AML-193 (cell line): ENCODE measurements at places on chromosomes 5 and 9.

DNA sequence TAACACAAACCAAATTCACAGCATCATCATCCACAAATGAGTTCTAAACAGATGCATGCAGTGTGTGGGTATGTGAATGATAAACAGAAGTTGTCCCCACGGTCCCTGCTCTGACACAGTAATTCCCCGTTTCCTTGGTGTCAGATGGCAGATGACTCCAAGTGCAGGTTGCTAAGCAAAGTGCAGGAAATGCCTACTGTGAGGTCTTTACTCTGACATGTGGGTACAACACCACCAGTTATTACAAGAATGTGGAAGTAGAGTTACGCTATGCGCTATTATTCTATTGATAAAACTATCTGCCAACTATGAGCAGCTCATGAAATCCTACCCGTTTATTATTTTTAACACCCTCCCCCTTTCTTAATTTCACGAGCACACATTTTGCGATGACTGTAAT is 448.9 kb downstream of the BNC2 start:
- no peak for DNase-seq

DNA sequence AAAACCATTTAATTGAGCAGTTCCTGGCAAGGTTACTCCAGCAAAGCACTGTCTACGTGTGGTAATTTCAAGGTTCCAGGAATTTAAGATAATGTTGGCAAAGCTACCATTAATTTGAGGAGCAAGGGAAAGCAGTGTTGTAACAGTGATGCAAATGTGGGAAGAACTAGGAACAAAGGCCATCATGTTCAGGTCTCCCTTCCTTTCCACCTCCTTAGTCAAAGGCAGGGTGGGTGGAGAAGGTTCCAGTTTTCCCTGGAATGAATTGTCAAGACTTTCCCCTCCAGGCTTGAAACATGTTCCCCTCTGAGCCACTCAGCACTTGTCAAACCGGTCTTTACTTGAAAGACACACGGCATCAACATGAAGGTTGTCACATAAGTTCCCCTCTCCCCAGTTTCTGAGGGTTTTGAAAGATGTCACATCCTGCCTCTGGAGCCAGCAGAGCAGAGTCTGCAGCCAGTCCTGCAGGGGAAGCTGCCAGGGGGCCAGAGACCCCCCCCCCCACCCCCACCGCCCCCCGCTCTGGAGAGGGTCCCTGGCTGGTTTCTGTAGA is 226.0 kb downstream of the GAS1 start:
- no peak for DNase-seq

- DNase-seq: no peak
These were observed 150.9 kb upstream of the PPP1R2B start for GRCh38 chr5:156699147-156699546.

- peak; percentile 55 for DNase-seq
These were observed 80.1 kb upstream of the TNFAIP8 start for GRCh38 chr5:119275601-119276173.

DNA sequence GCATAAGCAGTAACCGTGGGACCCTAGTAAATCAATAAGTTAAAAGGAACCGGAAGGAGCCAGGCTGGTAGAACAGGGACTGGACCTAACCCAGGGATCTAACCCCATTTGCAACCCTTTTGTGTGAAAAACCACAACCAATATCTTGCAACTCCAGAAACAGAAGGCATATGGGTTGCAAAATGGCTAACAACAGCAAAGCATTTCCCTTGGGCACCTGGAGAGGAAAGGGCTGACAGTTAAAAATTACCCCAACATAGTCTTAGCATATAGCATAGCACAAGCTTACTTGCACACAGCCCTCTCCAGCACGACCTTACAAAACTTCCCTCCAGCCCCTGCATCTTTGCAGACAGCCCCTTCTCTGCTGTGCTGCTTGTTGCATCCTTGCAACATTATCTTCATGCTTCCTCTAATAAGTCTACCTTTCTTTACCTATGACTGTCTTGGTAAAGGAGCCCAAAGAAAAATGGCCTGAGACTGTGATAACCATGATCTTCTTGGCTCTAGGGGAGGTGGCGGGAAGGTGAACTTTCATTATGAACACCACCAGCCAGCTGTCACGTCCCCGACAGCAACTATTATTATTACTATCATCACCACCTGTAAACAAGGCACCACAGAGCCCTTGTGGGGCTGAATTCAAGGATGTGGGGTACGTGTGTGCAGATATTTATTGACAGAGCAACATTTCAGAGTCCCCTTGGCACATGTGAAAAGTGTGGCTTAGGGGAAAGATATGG is 49.8 kb downstream of the PRRC1 start:
- peak; percentile 85 for DNase-seq

- DNase-seq: no peak
These were observed 8.3 kb upstream of the TEX48 start for GRCh38 chr9:114690308-114690707.

GRCh38 chr5:143311955-143312354 is 91.5 kb downstream of the NR3C1 start:
- no peak for DNase-seq

DNA sequence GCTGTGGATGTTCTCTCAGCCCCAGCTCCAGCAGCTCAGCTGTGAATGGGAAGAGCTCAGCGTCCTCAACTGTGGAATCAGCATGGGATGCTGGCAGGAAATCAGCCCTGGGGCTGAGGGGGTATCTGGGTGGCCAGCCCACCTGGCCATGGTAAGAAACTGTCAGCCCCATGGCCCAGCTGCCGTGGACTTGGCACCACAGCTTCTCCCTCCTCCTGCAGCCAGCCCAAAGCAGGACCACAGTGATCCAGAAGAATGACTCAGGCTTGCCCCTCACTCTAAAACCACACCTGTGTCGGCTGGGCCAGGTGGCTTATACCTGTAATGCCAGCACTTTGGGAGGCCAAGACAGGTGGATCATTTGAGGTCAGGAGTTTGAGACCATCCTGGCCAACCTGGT is 48.0 kb downstream of the SAR1B start:
- DNase-seq: no peak
